ENCODE measurements at places on chromosomes 2 and 18.

DNA sequence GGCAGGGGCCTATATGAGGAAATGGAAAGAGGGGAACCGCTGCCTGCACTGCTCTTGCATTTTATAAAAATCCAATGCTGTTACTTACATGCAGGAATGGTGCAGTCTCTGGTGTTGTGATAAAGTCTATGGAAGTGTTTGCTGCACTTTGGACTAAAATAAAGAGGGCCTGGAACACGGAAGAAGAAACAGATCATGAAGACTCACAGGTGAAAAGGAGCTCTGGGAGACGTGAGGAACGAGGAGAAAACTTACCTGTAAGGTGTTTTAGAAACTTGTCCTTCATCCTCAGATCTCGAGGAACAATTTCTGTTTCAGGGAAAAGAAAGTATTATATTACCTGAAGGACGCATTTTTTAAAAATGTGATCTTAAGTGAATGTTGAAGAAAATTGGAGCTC lies 1.9 kb downstream of the ALKAL2 start:
- no peak for DNase-seq

- no peak for DNase-seq
These were observed 114.7 kb upstream of the STON1 start for GRCh38 chr2:48414980-48415835.

GRCh38 chr2:38095996-38096861 lies 20.3 kb upstream of the CYP1B1 start:
- DNase-seq, result no peak

DNA sequence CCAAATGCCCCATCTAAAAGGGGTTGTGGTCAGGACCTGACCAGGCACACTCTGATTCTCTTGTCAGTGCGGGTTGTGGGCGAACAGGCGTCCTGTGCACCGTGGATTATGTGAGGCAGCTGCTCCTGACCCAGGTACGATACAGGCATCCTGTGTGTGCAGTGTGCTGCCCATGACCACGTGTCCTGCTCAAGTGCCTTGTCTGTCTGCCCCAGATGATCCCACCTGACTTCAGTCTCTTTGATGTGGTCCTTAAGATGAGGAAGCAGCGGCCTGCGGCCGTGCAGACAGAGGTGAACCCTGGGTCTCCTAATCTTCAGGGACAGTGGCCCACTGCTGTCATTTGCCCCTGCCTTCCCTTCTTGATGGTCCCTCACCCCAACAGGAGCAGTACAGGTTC lies 14.6 kb downstream of the PTPN18 start:
- no peak for DNase-seq

- no peak for DNase-seq
These were observed 237.0 kb downstream of the HNMT start for GRCh38 chr2:138201286-138201685.

DNA sequence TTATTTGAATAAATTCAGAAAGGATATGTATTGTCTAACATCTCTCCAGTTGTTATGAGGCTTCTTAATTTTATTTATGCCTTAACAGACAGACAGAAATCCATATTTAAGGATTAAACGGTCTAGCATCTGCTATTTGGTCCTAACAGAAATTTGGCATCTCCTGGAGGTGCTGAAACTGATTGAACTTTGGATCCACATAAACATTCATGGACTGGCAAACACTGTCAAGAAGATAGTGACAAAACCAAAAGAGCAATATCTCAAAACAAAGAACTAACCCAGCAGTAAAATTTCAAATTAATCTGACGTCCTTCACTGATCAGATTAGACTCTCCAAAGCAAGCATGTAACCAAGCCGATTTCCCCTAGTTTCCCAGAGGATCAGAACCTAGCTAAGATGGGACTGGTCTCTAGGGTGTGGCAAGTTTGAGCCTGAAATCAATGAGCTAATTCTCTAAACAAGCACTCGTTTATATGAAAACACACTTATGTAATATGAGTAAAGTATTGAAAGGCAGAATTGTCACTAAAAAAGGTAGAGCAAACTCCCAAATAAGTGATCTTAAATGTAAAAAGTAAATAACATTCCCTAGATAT lies 139.5 kb downstream of the NOL4 start:
- DNase-seq, result no peak

DNA sequence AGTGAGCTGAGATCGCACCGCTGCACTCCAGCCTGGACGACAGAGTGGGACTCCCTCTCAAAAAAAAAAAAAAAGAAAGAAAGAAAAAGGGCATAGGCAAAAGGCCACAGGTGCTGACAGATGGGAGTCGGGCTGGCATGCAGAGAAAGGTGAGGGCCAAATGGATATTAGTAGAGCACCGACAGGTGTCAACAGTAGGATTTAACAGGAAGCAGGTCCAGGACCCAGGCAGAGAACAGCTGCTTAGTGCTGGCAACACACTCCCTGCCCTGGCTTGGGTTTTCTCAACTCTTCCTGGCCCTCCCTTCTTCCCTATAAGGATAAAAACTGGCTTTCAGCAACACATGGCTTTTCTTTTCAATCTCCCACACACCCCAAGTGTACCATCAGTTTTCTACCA lies 84.9 kb downstream of the MRO start:
- no peak for DNase-seq

- DNase-seq, result no peak
These were observed 2.1 kb downstream of the PUM2 start for GRCh38 chr2:20348542-20348941.

DNA sequence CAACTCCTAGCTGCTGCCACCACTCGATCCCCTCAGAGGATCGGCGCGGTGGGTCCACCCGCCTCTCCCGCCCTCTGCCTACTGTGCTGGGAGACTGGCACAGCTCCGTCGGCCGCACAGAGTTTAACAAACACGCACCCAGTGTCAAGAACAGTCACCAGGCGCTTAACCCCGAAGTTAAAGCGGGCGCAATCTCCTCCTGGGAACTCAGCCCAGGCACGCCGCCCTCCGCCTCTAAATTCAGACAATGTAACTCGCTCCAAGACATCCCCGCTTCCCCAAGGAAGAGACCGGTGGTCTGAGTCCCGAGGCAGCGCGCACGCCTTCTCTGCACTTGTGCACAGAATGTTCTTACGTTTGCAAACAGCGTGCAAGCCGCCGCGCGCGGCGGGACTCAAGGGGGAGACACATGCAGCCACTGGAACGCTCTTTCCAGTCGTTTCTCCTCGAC lies 533 bp downstream of the CXCR4 start:
- no peak for DNase-seq

DNA sequence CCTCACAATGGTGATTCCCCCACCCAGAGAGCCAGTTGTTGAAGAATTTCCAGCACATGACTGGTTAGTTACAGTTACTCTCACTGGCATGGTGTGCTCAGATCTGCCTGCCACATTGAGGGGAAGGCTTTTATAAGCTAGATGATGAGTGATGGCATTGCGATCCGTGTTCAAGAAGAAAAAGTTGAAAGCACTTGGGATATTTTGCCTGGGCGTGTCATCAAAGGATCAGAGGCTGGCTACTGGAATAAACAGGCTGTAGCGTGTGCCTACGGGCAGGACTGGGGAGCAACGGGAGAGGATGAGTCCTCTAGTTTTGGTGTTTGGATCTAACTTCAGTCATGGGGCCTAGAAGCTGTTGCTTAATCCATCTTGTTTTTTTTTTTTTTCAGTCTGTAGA lies 175.0 kb downstream of the SETBP1 start:
- no peak for DNase-seq

DNA sequence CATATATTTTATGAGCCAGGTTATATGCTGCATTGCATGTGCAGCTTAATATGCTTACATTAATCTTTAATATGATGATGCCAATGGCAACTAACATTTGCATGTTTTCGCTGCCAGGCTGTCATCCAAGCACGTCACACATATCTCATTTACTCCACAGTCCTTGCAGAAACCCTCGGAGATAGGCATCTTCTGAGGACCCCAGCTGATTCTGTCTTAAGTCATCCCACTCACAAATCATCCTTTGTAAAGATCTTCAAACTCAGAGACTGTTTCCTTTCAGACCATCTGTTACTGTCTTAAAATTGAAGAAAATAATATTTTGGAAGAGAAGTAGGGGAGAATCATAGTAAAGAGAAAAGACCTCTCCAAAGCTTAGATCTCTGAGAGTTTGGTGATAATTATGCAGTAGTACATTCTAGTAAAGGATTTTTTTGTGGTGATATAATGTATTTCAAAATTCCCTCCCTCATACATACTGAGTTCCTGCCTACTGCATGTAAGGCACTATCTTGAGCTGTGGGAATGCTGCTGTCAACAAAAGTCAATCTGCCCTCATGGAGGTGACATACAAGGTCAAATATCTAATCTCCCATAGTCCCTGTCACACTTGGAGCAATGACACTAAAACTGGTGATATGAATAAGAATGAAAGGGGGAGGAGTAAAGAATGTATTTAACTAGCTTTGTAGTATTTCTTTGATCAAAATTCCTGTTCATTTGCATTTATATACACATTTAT lies 11.0 kb downstream of the ITGA4 start:
- no peak for DNase-seq

DNA sequence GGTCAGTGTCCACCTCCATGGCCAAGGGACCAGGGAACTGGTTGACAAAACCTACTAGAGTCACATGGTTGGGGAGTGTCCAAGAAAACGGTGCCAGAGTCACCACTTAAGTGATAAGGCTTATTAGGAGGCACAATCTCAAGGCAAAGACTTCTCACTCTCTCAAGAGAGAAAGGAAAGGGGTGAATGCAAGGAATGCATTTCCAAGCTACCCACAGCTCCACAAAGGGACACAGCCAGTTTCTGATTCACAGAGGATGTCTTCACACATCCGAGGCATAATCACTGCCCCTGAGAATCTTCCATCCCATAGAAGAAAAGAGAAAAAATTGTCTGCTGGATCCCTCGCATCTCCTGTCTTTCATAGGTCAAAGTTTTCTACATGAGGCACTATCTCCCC lies 269.3 kb downstream of the TNS1 start:
- no peak for DNase-seq

DNA sequence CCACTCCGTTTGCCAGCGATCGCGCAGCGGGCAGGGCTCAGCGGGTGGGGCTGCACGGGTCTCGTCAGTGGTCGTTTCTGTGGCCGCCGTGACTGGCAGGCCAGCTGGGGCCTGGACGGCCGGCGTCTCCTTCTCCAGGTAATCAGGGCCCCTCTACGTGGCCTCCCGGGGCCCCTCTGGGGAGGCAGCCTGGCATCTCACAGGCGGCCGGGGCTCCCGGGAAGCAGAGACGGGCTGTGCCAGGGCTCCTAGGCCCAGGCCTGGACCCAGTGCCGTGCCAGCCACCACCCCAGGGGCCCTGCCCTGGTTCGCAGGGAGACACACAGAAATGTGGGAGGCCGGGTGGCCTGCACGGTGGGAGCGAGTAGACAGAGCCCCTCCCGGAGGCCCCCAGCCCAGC lies 59.5 kb downstream of the NFATC1 start:
- no peak for DNase-seq

DNA sequence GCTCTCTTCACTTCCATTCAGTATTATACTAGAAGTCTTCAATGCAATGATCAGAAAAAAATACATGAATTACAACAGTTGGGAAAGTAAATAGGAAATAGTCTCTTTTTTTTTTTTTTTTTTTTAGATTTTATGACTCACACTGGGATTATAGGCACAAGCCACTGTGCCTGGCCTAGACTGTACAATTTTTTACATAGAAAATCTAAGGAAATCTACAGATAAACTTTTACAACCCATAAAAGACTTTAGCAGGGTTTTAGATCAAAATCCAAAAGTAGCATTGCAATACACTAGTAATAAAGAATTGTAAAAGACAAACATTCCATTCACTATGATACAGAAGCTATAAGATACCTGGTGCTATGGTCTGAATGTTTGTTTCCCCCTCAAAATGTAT lies 39.0 kb downstream of the CFAP221 start:
- no peak for DNase-seq

DNA sequence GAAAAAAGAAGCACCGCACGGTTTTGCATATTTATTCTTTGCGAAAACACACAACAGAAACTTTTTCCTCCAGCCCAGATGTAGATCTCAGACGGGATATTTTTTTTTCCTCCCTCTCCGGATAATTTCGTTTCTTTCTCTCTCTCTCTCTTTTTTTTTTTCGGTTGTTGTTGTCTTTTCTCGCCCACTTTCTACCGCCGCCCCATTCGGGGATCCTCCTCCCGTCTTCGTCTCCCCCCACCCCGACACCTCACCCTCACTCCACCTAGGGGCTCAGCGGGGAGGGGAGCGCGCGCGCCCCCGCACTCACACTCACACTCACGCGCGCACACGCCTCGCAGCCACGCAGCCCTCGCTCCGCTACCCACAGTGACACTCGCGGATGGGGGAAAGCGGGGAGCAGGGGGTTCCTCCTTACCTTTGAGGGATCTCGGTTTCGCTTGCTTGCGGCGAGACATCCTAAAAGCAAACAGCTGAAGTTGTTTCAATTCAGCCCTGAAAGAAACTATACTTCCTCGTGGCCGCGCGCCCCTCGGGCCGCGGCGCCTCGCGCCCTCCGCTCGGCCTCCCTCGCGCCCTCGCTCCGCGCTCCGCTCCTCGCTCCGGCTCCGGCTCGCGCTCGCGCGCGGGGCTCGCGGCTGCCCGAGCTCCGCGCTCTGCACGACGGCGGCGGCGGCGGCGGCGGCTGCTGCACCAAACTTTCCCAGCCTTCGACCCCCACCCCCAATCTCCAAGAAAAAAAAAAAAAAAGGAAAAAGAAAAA lies 1.3 kb downstream of the ZNF521 start:
- no peak for DNase-seq

GRCh38 chr2:205290299-205290698 lies 392.0 kb upstream of the NRP2 start:
- no peak for DNase-seq

- DNase-seq, result no peak
These were observed 46.6 kb upstream of the SERTAD2 start for GRCh38 chr2:64700133-64700809.

GRCh38 chr2:173458991-173459780 lies 104.5 kb downstream of the CDCA7 start:
- no peak for DNase-seq

DNA sequence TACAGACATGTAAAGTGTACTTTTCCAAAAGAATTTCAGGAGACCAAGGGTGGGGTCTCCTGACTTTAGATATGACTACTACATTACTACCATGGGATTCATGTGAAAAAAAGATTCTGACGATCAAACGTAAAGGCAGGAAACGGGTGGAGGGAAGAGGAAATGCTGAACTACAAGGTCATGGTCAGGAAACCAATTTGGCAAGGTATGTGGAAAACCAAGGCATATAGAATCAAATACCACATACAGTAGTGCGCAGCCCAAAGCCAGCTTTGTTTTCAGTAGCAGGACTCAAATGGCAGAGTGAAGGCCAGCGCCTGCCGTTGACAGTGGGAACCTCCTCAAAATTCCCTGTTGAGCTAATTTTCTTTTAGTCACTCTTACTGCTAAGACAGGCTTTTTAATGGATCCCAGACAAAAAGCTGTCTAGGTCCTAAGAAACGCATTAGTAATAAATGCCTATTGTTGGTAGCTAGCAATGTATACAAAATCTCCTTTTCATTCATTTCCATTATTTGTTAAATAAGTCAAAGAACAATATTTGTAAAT lies 57.6 kb upstream of the SERTAD2 start:
- no peak for DNase-seq

GRCh38 chr2:231514951-231515297 lies 15.3 kb downstream of the NMUR1 start:
- DNase-seq, result no peak

GRCh38 chr2:233789554-233789953 lies 11.4 kb downstream of the MROH2A start:
- no peak for DNase-seq
